ENCODE measurements at places on chromosomes 2 and 18.
A peak's percentile ranks its signal among the peaks of the same experiment; 100 is the strongest.

- DNase-seq: no peak
These were observed 552 bp downstream of the CNPPD1 start for GRCh38 chr2:219175928-219176817.

- no peak for DNase-seq
These were observed 335.1 kb downstream of the SETBP1 start for GRCh38 chr18:45015788-45016128.

GRCh38 chr2:139031722-139032121 lies 251.5 kb upstream of the NXPH2 start:
- DNase-seq: no peak

- DNase-seq: no peak
These were observed 177.7 kb downstream of the INSIG2 start for GRCh38 chr2:118265873-118266455.

DNA sequence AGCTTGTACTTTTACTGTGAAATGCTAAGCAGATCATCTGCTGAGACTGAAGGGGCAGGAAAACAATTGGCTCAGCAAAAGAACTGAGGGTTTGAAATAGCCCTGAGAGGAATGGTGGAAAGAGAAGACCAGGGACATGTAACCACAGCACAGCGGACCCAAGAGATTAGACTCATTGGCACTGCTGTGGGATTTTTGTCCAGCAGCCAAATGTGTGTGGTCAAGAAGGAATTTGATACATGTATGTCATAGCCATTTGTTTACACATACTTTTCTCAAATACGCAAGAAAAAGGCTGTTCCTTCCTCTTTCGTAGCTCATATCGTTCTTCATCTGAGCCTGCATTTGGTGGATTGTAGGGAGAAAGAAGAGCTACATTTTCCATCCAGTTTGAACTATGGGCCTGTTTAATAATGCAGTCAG lies 73.8 kb downstream of the TRABD2A start:
- no peak for DNase-seq

GRCh38 chr2:236577481-236578410 lies 8.1 kb downstream of the ACKR3 start:
- no peak for DNase-seq

GRCh38 chr2:163990541-163990940 lies 254.7 kb upstream of the FIGN start:
- no peak for DNase-seq

DNA sequence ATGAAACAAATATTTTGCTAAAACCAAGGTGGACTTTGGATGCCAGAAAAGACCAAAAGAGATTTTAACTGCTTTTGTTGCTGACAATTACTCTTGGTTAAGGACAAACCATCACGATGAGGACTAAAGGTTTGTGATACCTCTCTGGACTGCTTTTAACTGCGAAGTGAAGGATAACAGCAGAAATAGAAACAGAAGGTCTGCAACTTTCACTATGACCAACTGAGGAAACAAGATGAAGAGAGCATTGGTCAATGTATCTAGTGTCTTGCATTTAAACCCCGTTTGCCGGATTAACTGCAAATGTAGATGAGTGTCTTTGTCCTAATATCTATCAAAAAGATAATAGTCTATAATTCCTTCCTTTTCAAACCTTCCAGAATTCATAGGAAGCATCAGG lies 541.7 kb downstream of the ERBB4 start:
- DNase-seq: no peak

DNA sequence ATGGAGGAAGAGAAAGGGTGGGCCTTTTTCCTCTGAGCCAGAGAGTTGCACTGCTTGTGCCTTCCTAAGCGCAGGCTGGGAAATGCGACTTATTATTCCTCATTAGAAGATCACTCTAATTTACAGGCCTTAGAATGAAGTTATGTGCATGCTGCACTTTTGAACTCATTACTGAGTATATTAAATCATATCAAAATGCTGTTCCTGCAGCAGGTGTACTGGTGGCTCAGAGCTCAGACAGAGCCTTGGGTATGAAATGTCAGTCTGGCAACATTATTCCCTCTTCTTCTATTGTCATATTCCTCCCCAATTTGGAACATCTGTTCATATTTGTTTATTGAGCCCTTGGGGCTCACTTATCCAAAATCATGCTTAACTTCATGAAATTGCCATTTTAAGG lies 85.5 kb downstream of the ADCYAP1 start:
- DNase-seq: no peak

DNA sequence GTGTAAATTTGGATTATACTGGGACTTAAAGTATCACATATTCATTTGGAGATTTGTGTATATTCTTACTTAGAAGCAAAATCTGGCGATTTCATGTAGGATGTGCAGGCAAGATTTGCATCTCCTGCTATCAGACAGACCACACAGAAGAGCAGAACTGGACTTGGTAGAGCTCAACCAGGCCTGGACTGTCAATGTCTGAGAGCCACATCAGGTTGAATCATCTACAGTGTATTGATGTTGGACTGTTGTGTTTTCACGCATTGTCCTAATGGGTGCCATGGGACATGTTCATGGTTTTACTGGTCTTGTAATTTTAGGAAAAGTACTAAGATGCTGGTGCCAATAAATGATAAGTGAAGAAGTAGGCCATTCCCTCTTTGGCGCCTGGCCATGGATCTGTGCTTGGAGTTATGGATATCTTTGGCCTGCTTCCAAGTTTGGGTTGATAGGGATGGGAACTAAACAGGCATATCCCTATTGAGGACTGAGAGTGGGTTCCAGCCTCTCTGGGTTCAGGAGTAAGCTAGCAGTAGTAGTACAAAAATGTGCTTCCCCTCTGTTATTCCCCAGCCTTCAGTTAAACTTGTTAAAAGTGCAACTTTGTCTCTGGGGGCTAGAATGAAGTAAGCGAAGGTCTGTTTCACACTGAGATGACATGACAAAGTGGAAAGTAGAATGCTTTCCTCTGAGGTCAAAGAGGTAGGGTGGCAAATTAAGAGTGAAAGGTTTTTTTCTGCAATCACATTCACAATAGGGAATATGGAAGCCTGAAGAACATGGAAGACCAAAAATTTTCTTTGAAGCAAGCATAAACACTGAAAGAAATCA lies 49.2 kb upstream of the NEMP2 start:
- DNase-seq: no peak

GRCh38 chr2:67290451-67291290 lies 106.5 kb upstream of the ETAA1 start:
- no peak for DNase-seq

DNA sequence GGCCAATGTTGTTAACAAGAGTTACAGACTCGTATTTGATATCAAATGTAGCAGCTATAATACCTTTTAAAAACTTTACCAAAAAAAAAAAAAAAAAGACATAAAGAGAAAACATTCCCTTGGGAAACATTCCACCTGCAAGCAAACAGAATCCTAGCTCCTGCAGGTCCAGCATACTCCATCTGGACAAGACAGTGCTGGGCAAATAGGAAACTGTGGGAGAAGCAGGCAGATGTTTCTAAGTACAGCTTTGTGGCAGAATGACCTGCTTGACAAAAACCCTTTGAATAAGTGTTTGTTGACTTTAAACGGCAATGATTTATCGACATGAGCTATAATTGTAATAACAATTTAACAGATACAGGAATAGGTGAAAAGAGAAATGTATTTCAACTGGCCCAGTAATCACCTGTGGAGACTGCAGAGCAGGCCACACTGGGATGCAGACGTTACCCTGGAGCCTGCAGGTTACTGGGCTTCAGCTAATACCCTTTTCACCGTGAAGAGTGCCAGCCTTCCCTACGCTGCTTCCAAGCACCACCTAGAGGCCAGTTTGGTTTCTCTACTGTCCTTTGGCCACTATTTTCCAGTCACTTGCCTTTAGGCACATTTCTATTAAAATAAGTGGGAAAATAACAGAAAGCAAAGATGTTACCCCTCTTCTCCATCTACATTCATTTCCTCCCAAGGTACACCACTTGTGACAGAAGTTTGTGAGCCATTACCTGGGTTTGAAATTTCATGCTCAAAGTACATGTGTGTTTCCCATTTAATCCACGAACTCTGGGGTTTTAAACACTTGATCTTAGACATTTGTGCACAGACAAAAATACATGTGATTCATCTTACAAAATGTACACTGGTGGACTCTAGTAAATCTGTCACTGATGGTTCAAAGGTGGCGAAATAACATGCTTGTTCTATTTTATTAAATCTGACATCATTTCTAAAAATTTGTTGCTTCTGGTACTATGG lies 96.9 kb upstream of the ZNF397 start:
- DNase-seq: no peak

GRCh38 chr2:132670496-132671150 lies 618 bp upstream of the LYPD1 start:
- DNase-seq: no peak

DNA sequence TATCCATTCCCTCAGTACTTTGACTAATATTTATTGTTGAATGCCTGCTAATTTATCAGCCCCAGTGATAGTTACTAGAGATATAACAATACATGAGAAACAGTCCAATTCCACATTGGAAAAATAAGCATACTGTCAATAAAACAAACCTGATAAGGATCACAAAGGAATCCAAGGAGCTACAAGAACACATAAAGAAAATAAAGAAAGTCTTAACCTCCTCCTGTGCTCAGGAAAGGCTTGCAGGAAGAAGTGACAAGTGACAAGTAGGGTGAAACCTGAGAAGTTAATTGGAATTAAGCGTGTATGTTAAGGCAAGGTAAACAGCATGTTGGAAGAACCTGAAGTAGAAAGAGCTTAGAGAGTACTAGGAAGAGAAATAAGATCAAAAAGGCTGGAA lies 20.3 kb upstream of the ASNSD1 start:
- no peak for DNase-seq

GRCh38 chr2:28465148-28465885 lies 30.5 kb upstream of the PLB1 start:
- no peak for DNase-seq

DNA sequence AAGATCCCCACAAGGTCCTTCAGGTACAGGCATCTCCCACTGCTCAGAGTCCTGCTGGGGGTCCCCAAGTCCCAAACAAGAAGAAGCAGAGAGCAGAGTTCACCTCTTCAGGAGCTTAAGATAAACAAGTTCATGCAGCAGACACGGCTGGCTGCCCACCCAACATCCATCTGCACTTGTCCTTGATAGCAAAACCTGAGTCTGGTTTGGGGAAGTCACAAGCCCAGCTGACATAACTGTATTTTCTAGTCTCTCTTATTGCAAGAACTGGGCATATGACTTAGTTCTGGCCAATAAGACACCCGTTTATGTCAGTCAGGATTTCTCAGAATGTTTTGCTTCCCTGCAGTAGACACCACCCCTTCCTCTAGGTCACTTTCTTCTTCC lies 31.8 kb downstream of the AFF3 start:
- no peak for DNase-seq

DNA sequence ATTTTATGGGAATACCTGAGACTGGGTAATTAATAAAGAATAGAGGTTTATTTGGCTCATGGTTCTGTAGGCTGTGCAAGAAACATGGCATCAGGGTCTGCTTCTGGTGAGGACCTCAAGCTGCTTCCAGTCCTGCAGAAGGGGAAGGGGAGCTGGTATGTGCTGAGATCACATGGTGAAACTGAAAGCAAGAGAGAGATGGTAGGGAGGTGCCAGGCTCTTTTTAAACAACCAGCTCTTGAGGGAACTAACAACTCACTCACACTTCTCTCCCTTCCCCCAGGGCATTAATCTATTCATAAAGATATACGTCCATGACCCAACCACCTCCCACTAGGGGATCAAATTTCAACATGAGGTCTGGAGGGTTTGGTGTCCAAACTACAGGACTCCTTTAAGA lies 40.1 kb downstream of the AGPS start:
- no peak for DNase-seq

DNA sequence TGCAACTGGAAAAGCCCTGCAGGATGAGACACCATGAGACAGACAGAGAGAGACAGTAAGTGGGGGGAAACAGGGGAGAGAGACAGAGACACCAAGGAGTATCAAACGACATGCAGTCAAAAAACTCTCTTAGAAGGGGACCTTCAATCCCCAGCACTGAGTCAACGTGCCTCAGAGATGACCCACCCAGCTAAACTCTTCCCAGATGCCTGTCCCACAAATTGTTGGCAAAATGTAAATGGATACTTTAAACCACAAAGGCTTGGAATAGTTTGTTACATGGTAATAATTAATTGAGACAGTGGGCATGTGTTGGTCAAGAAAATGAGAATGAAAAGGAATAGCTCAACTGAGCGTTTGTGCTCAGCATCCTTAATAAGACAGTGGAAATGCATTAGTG lies 98.3 kb downstream of the GRB14 start:
- DNase-seq: no peak

- DNase-seq: no peak
These were observed 273.5 kb upstream of the ATP5MC3 start for GRCh38 chr2:175454953-175455389.

- DNase-seq: peak; percentile 87
These were observed 15.6 kb upstream of the RIOK3 start for GRCh38 chr18:23437357-23438045.

DNA sequence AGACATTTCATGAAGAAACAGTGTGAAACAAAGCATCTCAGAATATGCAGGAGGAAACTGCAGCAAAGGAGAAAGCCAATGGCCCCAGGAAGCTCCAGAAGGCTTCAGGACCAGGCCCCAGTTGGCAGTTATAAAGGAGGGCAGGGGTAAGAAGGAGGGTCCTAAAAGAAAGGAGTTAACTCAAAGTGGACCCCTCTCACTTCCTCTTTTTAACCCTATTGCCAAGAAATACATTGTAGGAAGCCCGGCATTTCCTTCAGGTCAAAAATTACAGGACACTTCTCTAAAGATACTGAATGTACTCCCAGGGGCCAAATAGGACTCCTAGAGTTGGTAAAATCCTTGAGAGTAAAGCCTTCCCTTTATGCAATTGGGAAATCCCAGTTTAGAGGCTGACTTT lies 77.1 kb upstream of the TGFA start:
- DNase-seq: no peak

- DNase-seq: no peak
These were observed 436.2 kb upstream of the SMIM21 start for GRCh38 chr18:75863696-75864095.

DNA sequence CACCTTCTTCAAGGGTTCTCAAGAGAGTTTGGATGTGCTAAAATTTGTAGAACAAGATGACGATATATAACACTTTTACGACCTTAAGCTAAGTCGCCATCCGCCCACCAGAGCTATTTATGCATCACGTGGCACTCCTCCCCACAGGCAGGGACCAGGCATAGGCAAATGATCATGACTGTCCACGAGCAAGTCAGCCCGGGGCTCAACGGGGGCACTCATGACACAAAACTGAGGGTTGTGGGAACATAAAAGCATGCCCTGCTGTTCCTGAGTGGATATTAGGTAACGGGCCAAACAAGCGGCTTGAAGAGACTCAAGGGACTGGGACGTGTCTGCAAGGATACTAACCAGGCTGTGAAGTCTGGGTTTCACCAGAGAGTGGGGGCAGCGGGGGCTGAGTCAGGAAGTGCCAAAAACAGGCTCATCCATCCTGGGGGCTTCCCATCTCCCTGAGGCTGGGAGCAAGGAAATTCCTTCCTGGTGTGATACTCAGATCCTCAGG lies 58.1 kb downstream of the FAM178B start:
- no peak for DNase-seq

DNA sequence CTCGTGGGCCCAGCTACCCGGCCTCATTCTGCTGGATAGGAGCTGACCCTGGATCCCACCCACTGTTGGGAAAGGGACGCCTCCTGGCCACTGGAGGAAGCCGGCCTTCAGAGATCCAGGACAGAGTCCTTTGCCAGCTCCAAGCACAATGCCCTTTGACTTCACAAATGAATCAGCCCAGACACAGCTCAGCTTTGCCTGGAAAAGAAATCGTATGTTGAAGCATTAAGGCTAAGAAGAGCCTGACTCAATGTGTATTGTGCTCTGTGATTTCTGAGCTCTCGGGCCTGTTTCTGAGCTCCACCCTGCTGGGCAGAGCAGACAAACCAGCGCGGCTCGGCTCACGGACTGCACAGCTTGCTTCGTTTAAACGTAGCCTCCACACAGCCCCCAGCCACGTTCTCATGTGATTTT lies 162.9 kb upstream of the APCDD1 start:
- no peak for DNase-seq

GRCh38 chr2:218959761-218960308 lies 369 bp downstream of the CDK5R2 start:
- DNase-seq: no peak

Measured in activated T-cell treated with anti-CD3 and anti-CD28 coated beads, Interleukin-2, amount 50 U/mL, for 24 hours (primary cell).